Parietal lobe (tissue), 2 donors: ENCODE measurements at places on chromosomes 13 and 19. TPM values are rescaled to one million over a fixed set of nuclear protein-coding genes. Genes with fewer than 3 reads are reported as not detected.

The LRP3 gene
- total RNA-seq = 101 TPM

The TBXA2R gene
- total RNA-seq = 0.63 TPM

The MCF2L gene
- total RNA-seq = 201 TPM

The HIF3A gene
- 12.2 TPM for total RNA-seq
